ENCODE measurements at places on chromosomes 11 and 22.
A peak's percentile ranks its signal among the peaks of the same experiment; 100 is the strongest.

DNA sequence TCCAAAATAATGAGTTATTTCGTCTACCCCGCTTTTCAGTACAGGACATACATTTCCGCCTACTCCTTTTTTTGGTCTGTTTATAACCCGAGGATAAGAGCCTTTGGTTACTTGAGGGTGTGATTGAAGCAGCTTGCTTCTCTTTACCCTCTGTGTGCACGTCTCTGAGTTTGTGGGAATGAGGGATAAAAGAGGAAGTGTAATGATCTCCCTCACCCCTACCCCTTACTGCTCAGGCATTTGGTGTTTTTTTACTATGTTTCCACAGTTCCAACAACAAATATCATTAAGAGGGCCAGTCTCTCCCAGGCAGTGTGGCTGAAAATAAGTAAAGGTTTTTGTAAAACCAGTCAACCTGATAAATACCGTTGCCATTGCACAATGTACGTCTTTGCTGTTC lies 83.2 kb upstream of the GAL start:
- DNase-seq: no peak

DNA sequence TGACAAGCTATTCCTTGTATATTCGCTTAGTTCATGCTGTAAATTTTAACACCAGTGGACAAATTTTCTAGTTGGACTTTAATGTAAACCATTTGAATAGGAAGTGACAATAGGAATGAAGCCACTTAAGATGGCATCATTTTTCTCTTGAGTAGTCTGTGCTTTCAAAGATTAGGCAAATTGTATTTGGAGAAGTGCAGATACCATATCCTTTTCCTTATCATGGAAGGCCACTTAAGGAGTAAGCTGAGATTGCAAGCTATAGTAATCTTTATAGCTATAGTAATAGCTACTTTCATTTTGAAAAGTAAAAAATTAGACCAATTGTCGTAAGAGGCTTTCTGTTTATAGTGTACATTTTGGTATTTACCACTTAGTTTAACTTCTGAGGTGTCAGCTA lies 12.8 kb downstream of the CAPRIN1 start:
- DNase-seq: no peak

GRCh38 chr11:75264356-75264755 lies 23.8 kb downstream of the TPBGL start:
- DNase-seq: no peak

- no peak for DNase-seq
Measured at GRCh38 chr11:113057038-113057437, 95.8 kb downstream of the NCAM1 start.

DNA sequence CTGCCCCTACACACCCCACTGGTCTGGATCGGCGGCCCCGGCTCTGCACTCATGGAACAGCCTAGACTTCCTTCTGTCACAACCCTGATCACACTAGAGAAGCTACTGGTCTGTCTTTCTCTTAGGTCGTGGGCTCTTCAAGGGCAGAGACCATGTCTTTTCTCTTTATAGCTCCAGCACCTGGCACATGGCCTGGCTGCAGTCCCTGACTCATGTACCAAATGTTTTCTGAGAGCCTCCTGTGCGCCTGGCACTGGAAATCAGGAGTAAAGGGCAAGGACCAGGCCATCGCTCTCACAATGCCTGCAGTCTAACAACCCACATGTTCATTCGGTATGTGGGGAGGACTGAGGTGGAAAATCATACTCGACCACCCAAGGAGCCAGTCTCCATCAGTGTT lies 7.5 kb downstream of the ASCC2 start:
- DNase-seq: peak; percentile 39

- no peak for DNase-seq
Measured at GRCh38 chr22:29427176-29427760, 11.1 kb upstream of the RFPL1 start.

- no peak for DNase-seq
Measured at GRCh38 chr22:22927196-22927887, 39.7 kb downstream of the IGLL5 start.

Measured in PC-3 (cell line).